ENCODE measurements at places on chromosomes 16 and 17. TPM values are rescaled to one million over a fixed set of nuclear protein-coding genes. Genes with fewer than 3 reads are reported as not detected.

DNA sequence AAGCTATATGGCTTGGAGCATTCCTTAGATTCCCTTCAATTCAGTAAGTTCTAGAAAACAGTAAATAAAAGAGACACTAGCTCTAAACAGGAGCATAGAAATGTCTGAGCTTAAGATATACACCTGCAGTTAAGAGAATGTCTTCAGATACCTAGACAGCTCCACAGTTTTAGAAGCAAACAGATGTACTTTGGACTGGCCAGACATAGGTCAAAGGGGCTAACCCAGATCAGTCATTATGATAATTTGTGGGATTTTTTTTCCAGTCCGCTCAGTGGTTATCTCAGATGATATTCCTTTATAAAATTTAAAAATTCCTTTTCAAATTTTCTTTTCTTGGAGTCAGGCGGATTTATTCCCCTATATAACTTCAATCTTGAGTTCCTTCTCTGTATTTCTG is 65.8 kb upstream of the RASL10B start:
- no peaks in the 10 kb centered on the region for H3K27me3 ChIP-seq
- H3K36me3 ChIP-seq, result peaks cover 7% of the 10 kb centered on the region
- no peak overlapping the region for H3K27ac ChIP-seq

DNA sequence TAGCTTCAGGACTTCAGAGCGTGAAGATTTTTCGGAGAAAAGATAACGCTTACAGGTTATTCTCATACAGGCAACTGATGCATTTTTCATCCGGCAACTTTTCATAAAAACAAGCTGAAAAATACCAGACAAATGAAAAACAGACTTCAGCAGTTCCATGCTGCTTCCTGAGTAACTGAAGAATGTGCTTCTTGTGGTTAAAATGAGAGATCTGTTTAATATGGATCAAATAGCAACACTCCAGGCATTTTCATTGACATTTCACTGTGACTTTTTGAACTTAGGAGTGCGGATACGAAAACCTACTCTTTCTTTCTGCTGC is 705 bp upstream of the PITPNC1 start:
- H3K4me3 ChIP-seq, result peak overlapping the region; percentile 89
- no peaks in the 10 kb centered on the region for H3K36me3 ChIP-seq
- no peaks in the 10 kb centered on the region for H3K27me3 ChIP-seq
- H3K27ac ChIP-seq, result peak overlapping the region; percentile 71

The CARHSP1 gene
- total RNA-seq, result 25.4 TPM

The GPR139 gene
- total RNA-seq, result not detected

DNA sequence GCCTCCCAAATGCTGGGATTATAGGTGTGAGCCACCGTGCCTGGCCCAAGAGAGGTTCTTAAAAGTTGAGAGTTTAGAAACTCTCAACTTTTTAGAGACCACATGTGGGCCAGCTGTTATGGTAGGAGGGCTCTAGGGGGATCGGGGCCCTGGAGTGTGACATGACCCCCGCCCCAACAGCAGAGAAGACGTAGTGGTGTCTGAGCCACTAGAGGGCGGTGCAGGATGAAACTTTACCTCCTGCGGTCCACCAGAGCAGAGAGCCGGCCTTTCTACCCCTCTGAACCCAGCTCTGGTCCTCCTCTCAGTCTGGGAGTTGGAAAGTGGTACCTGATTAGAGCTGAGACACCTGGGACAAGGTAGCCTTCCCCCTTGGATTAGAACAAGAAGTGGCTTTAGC is 7.4 kb downstream of the CDK5RAP3 start:
- H3K4me1 ChIP-seq, result peaks cover 4% of the 10 kb centered on the region
- no peak overlapping the region for H3K27ac ChIP-seq
- peaks cover 12% of the 10 kb centered on the region for H3K36me3 ChIP-seq
- H3K27me3 ChIP-seq, result no peaks in the 10 kb centered on the region

The CX3CL1 gene
- total RNA-seq, result not detected

- no peaks in the 10 kb centered on the region for H3K36me3 ChIP-seq
- H3K4me3 ChIP-seq, result no peak overlapping the region
- H3K4me1 ChIP-seq, result peaks cover 2% of the 10 kb centered on the region
- no peak for DNase-seq
- H3K27ac ChIP-seq, result no peak overlapping the region
Measured at GRCh38 chr16:50450957-50451356, 82.2 kb upstream of the BRD7 start.

DNA sequence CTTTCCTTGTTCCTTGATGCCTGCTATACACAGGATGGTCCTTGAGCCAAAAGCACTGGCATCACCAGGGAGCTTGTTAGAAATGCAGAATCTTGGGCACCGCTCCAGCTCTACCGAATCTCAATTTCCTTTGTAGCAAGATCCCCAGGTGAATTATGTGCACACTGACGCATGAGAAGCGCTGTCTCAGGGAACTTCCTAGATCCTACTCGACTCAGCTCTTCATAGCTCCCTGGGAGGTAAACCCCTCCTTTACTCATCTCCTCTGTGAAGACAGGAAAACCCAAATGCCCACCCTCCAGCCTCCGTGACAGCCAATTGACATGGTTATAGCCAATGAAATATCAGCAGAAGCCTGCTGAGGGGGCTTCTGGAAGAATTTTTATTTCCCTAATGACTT is 4.1 kb downstream of the USP31 start:
- no peaks in the 10 kb centered on the region for H3K27me3 ChIP-seq
- H3K36me3 ChIP-seq, result no peaks in the 10 kb centered on the region
- H3K4me3 ChIP-seq, result no peak overlapping the region
- H3K4me1 ChIP-seq, result peaks cover 16% of the 10 kb centered on the region
